GM23338 (cell line): ENCODE measurements at places on chromosomes 1 and 21.

DNA sequence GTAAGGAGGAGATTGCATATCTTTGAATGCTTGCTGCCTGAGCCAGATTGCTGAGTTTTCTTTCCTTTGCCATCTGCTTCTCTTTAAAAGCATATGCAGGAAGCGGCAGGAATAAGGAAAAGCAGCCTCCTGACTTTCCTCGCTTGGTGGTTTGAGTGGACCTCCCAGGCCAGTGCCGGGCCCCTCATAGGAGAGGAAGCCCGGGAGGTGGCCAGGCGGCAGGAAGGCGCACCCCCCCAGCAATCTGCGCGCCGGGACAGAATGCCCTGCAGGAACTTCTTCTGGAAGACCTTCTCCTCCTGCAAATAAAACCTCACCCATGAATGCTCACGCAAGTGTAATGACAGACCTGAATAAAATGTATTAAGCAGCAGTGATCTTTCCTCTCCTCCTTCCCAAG lies 1.5 kb downstream of the CORT start:
- DNase-seq: peak; percentile 40

GRCh38 chr1:93701629-93702028 lies 20.0 kb upstream of the BCAR3 start:
- DNase-seq: no peak

DNA sequence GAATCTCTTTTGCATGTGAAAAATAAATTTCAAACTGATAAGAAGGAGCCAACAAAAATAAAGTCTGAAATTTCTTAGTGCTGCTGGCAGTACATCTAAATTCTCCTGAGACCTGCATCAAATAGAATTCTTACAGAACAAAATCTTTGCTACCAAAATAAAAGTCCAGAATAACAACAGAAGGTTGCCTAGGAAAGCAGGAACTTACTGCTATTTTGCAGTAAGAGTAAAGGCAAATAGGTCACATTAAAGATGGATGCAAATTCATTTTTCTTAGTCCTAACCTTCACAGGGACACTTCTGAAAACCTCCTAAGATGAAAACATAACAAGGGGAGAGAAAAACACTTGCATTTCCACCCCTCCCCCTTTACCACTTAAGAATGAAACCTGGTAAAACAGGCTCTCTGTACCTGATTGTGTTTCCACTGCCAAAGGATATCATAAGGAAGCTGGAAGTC lies 59.0 kb downstream of the RUSC1 start:
- DNase-seq: peak; percentile 74

- DNase-seq: no peak
Measured at GRCh38 chr21:15098181-15098580, 33.4 kb upstream of the NRIP1 start.

GRCh38 chr1:228374711-228375577 lies 31.7 kb downstream of the TRIM11 start:
- DNase-seq: no peak

- no peak for DNase-seq
Measured at GRCh38 chr1:203291201-203292096, 13.9 kb upstream of the BTG2 start.

- DNase-seq: peak; percentile 8
Measured at GRCh38 chr1:193787061-193787460, 600.6 kb upstream of the B3GALT2 start.

DNA sequence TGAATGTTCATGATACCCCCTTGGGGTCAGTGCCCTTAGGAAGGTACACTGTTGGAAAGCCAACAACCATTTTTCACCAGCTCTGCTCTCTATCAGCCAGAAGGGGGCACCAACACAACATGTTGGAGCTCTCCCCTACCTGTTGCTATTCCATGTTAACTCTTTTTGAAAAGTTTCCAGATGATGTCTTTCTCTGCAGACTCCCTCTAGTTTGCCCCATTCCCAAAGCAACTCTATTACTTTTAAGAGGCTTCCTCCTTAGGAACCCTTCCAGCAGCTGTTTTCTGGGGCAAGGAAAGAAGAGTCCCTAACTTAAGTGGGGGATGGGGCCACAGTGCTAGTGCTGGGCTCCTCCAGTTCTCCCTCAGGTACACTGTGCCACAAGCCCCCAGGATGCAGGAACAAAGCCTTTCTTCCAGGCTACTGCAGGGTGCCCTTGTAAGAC lies 22.9 kb upstream of the NDC1 start:
- peak; percentile 88 for DNase-seq
